Head of caudate nucleus (tissue), 42 donors: ENCODE measurements at places on chromosomes 7 and 10.
A peak's percentile ranks its signal among the peaks of the same experiment; 100 is the strongest.

GRCh38 chr7:151761231-151761630 is 115.7 kb downstream of the PRKAG2 start:
- no peak for DNase-seq

DNA sequence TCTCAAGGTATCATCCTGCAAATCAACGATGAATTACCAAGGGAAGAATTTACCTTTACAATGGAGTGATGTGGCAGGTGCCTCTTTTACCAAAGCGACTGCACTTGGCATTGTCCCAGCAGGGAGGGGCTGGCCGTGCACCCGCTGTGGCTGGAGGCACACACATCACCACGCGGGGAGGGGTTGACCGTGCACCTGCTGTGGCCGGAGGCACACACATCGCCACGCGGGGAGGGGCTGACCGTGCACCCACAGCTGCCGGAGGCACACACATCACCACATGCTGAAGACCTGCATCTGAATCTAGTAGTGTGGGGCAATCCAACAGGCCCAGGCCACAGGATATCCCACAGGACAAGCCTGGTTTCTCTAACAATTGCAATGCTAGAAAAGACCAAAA is 493.5 kb downstream of the DNAJB6 start:
- no peak for DNase-seq

DNA sequence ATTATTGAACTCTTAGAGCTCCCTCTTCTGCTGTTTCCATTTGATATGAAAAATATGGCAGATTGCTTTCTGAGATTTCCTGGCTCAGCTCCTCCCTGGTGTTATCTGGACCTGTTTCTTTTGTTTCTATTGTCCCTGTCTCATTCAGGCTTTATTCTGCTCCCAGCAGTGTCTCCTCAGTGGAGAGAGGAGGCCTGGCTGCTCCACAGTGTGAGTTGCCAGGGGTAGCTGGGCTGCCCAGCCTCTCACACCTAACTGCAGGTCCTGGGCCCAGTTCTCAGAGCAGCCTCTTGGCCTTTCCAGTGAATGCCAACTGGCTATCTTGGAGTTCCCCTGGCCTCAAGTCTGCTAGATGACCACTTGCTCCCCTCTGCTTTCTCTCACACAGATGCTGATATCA is 127.0 kb downstream of the VPS41 start:
- no peak for DNase-seq

DNA sequence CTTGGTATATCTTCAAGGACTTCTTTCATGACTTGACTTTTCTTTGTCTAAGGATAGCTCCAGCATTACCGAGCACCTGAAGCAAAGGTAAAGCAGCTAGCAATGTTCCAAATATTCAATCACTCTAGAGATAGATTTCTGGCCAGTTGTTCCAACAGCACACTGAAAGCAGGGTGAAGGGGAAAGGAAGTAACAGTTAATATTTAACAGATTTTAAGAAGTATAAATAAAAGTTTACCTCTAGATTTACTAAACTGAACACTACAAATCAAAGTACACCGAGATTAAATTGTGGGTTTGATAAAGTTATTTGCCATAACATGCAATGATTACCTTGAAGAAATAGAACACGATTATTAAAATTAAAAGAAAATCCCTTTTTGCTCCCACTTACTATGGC is 70.9 kb upstream of the GRID1 start:
- no peak for DNase-seq

DNA sequence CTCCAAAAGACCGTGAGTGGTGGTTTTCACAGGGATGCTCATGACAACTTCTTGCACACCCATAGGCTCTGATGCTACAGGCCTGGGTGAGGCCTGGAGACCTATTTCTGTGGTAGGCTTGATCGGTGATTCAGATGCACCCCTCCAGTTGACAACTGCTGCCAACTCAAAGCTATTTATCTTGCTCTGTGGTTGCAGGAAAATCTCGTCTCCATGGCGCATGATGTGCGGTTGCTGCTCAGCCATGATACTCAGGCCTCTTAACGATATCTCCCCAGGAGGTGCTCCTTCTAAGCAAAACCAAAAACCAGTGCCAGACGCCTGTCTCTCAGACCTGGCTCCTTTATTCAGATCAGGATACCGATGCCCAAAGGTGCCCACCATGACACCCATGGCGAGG is 31.4 kb downstream of the C10orf90 start:
- no peak for DNase-seq

GRCh38 chr7:150876817-150877526 is 24.7 kb downstream of the AOC1 start:
- peak; percentile 57 for DNase-seq

GRCh38 chr7:20172736-20173334 is 44.3 kb downstream of the MACC1 start:
- peak; percentile 54 for DNase-seq

- no peak for DNase-seq
Observed at GRCh38 chr10:120433141-120433540, 23.9 kb upstream of the PLPP4 start.

GRCh38 chr10:13969118-13969791 is 361.5 kb downstream of the FRMD4A start:
- DNase-seq, result no peak
